Adipose tissue (tissue), 3 donors: ENCODE measurements at places on chromosomes 1 and 21. TPM values are rescaled to one million over a fixed set of nuclear protein-coding genes. Genes with fewer than 3 reads are reported as not detected.

Gene ZNF695
- 0.12 TPM for polyA plus RNA-seq

Gene CFHR2
- polyA plus RNA-seq = not detected

Gene RNF220
- polyA plus RNA-seq = 60.4 TPM

Gene TNFRSF4
- 13.9 TPM for polyA plus RNA-seq

Gene MR1
- polyA plus RNA-seq = 4.9 TPM
